Keratinocyte (primary cell): ENCODE measurements at places on chromosomes 2 and 18. TPM values are rescaled to one million over a fixed set of nuclear protein-coding genes. Genes with fewer than 3 reads are reported as not detected.

The ZNG1B gene
- 18.9 to 34.0 TPM (median 19.6 TPM) in 3 replicates for polyA plus RNA-seq

The COL4A3 gene
- polyA plus RNA-seq = not detected in 3 replicates

The TCF4 gene
- polyA plus RNA-seq = 9.7 to 19.3 TPM (median 13.2 TPM) in 3 replicates

The SRD5A2 gene
- 0.02 to 0.28 TPM (median 0.04 TPM) in 3 replicates for polyA plus RNA-seq

The SCYGR4 gene
- polyA plus RNA-seq = not detected in 3 replicates

The ALK gene
- polyA plus RNA-seq = not detected in 3 replicates

The CCDC85A gene
- 0.01 to 0.03 TPM in 2 of 3 replicates, not detected in the other for polyA plus RNA-seq

The CCL20 gene
- 0.70 to 13.5 TPM (median 5.2 TPM) in 3 replicates for polyA plus RNA-seq

The CD226 gene
- polyA plus RNA-seq = 0.50 to 1.3 TPM (median 1.1 TPM) in 3 replicates

The FARP2 gene
- polyA plus RNA-seq = 34.8 to 40.0 TPM (median 39.3 TPM) in 3 replicates

The GLB1L gene
- polyA plus RNA-seq = 4.3 to 6.9 TPM (median 5.2 TPM) in 3 replicates
